ENCODE measurements at places on chromosomes 5 and 9.

- no peak for DNase-seq
These were observed 2.8 kb downstream of the CCDC152 start for GRCh38 chr5:42759456-42759855.

- peak; percentile 56 for DNase-seq
These were observed 121.5 kb downstream of the EHMT1 start for GRCh38 chr9:137740312-137740711.

DNA sequence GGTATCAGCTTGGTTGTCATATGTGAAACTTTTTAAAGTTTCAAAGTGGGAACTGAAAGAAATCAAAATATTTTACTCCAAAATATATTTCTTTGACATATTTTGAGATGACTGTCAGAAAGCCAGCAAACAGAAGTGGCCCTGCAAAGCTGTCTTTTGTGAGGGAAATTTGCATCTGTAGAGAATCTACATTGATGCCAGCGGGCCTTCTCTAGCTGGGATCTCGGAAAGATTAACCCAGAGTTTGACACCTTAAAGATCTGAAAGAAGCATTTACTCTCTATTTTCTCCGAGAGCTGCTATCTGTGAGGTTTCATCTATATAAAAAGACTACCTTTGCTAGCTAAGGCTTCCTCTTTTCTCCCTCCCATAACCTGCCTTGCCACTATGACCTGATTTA is 303.6 kb downstream of the FBXL17 start:
- no peak for DNase-seq

DNA sequence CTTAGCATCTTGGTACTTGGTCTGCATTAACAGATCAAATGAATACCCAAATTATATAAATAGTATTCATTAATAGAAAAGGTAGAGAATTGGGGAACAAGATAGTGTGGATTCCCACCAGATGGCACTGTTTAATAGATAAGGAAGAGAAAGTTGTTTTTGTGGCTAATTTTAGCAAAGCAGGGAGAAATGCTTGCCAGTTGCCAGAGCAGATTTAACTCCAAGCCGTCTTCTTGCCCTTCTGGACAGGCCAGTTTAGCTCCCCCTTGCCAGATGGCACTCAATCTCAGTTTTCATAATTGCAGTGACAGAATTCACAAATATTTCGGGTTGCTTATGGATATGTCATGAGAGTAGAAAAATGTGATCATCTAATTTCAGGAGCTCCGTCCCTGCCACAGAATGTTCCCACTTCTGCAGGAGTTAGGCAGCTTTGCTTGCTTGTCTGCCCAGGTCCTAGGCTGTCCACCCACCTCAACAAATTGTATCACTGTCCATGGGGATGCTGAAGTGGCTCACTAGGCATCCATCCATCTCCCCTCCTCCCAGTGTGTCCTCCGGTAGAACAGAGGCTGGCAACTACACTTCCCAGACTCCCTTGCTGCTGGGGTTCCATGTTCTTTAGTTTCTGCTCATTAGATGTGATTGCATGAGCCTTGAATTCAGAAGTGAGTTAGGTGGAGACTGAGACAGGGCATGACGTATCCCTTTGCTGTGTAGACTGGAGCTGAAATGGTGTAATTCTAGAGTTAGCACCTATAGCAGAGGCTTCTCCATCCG is 11.8 kb upstream of the HEXB start:
- DNase-seq = no peak

DNA sequence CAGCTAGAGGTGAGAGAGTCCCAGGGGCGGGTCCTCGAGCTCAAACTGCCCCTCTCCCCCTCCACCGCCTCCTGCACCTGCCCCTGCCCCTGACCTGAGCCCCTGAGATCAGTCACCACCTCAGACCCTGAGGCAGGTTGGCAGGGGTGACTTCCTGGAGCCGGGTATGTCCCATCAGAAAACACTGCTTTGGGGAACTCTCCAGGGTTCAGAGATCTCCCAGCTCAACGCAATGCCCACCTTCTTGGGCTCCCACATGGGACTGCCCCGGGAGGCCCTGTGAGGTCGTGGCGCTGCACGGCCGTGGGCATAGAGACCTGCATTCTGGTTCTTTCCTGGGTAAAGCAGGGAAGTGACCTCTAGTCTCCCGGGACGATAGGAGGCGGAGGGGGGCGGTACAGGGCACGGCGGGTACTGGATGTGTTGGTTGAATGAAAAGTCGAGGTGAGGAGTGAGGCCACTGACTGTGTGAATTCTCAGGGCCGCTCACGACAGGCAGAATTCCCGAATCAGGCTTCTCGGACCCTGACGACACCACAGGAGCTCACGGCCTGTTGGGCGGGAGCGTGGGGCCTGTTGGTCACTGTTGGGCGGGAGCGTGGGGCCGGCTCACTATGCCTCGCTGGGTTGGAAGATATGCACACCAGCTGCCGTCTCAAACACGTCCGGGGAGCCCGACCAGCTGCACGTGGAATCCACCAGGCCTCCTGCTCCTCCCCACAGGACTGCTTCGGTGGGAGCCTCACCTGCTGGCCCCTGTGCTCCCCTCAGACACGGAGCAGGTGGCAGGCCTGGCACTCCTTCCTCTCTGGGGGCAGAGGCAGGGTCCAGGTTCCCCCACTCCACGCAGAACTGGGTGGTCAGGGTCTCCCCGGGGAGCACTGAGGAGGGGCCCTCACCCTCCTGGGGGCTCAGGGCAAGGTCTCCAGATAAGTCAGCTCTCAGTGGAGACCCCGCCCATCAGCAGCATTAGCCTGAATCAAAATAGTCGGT is 178.0 kb upstream of the PPP1R26 start:
- DNase-seq = no peak

- DNase-seq = no peak
These were observed 62.7 kb downstream of the NDFIP1 start for GRCh38 chr5:142171270-142171669.

DNA sequence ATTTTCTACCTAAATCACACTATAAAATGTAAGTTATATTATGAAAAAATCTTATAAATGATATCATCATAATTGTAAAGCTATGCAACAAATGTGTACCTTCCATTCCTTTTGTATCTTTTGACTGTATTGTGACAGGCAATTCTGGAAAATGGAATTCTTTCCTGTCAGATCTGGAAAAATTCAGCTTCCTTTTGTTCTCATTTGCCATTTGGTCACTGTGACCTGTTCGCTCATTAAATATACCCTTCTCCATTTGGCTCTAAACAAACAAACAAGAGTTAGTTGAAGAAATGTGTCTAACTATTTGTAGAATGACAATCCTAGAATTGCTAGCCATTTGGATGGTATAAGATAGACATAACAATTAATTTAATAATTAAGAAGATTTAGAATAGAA is 62.7 kb downstream of the CDKL3 start:
- DNase-seq = no peak

GRCh38 chr5:1860949-1861348 is 21.8 kb downstream of the IRX4 start:
- DNase-seq = no peak

DNA sequence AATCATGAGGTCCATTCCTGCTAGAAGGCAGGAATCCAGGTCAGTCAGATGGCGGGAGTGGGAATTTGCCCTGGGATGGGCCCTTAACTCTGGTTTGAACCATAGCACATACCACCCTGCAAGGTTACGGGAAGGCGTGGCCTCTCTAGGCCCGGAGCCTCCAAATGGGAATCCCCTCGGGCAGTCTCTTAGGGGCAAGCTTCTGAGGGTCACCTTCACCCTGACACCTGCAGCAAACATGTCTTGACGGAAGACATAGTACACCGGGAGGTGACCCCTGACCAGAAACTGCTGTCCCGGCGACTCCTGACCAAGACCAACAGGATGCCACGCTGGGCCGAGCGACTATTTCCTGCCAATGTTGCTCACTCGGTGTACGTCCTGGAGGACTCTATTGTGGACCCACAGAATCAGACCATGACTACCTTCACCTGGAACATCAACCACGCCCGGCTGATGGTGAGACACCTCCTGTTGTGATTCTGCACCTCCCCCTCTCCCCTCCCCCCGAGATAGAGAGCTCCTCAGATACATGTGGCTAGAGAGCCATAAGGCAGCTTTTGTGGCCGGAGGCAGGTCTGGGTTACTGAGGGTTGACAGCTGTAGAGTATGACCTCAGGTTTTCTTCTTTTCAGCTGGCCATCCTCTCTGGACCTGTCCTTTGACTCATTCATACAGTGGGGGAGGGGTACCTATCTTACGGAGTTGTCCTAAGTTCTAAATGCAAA is 957 bp downstream of the PRELID1 start:
- no peak for DNase-seq

- no peak for DNase-seq
These were observed 1127.5 kb downstream of the TAF11L14 start for GRCh38 chr5:18761801-18762200.

- DNase-seq = no peak
These were observed 94.9 kb upstream of the GRHPR start for GRCh38 chr9:37327553-37327952.

DNA sequence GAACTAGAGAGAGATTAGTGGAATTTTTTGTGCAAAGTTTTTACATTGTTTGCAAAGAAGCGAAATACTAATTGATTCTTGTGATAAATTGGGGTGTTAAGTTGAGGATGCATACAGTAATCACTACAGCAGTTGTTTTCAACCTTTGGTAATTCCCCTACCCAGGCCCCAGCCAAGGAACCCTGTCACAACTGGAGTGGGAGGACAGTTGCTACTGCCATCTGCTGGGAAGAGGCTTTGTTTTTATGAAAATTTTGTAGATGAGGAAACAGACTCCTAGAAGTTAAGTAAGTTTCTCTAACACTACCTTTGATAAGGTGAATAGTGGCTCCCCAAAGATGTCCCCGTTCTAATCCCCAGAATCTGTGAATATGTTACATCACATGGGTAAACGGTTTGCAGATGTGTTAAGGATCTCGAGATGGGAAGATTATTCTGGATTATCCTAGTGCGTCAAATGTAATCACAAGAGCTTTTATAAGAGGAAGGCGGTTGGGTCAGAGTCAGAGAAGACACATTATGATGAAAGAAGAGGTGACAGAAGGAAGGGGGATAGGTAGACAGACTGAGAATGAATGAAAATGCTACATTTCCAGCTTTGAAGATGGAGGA is 34.0 kb upstream of the PPP1R2B start:
- DNase-seq = peak; percentile 22

GRCh38 chr9:107219486-107220077 is 63.5 kb upstream of the RAD23B start:
- DNase-seq = no peak

GRCh38 chr5:16992006-16992405 is 55.9 kb upstream of the MYO10 start:
- DNase-seq = no peak

DNA sequence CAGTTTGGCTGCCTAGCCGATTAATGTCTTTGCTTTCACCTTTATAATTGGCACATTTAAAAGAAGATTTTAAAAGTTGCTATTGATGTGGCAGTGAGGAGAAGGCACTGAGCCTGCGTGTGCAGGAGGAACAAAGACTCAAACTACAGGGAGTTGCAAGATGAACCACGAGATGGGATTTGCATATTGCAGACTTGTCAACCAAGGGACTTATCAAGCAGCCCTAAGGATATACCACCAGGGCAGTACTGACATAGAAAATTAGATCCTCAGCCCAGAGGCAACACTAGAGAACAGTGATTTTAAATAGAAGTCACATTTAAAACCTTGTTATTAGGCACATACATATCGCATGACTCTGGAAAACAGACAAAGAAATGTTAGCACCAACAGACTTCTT is 342.6 kb downstream of the GLIS3 start:
- no peak for DNase-seq

DNA sequence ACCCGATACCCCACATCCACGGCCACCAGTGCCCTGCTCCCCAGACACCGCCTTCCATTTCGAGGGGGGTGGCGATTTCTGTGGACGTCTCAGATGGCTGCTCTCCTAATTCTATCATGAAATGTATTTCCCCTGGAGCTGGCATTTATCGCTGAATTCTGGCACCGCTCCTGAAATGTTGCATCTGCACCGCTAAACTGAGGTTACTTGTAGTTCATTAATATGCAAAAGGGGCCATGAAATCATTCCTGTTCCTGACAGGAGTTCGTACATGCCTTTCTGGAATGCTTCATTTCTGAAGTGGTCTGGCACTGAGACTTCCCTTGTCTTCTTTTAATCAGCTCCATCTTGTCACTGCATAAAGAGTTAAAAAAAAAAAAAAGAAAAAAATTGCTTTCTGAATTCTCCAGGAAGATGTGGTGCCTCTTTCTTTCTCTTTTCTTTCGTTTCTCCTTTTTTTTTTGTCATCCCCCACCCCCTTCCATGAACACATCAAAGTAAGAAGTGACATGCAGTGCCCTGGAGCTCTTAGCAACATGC is 97.7 kb upstream of the SMARCA2 start:
- no peak for DNase-seq

DNA sequence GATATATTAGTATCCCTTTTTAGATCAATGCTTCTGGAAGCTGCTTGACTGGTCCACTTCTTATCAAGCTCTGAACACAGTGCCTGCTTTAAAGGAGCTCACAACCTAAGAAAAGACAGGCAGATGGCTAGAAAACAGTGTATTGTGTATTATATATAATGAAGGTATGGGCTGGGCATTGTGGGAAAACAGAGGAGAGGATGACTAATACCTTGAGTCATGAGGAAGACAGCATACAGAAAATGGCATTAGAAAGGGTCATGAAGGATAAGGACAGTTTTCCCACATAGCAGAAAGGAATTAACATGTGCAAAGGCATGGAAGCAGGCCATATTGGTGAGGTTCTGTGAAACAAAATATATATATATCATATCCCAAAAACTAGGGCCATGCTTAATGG is 309.6 kb downstream of the MLLT3 start:
- DNase-seq = no peak

- DNase-seq = no peak
These were observed 33.6 kb downstream of the ZNF608 start for GRCh38 chr5:124712731-124713305.

DNA sequence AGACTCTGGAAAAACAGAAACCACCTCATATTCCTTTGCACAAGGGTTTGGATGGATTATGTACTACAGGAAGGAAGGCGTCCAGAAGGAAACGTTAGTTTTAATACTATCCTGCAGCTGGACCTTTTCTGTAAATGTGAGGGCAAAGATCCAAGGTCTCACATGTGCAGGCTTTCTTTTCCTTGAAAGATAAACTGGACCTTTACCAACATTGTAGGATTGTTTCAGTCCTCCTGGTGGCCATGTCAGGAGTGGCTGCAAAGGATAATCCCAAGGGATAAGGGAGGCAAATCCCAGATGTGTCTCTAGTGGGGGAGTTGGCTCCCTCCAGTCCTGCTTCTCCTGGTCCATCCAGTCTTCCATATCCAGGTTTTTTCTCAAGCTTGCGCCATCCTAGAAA is 397.5 kb downstream of the HTR1A start:
- no peak for DNase-seq
